ENCODE measurements at places on chromosomes 3 and 15.

DNA sequence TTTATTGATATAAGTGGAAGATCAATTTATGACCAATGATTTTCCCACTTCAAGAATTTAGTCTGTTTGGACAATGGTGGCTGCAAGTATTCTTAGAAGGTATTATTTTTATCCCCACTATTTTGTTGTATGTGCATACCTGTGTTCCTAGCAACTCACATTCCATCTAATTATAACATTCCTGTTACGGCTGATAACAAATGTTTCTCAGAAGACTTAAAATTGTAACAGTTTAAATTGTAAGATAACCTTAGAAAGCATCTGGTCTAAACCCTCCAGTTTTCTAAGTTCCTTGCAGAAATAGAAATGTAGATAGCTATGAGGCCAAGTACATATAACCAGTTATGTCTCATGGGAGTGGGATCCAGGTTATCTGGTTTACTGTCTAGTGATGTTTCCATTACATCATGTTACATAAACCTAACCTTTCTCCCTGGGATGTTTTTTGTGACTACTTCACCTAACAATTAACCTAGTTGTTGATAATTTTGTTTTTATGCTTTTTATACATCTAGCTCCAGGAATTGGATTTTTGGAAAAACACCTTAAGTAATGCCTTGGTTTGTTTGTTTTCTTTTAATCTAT, 11.1 kb upstream of the MFN1 start:
- no peak for DNase-seq

GRCh38 chr15:56608140-56608778, 125.0 kb downstream of the ZNF280D start:
- DNase-seq = no peak

DNA sequence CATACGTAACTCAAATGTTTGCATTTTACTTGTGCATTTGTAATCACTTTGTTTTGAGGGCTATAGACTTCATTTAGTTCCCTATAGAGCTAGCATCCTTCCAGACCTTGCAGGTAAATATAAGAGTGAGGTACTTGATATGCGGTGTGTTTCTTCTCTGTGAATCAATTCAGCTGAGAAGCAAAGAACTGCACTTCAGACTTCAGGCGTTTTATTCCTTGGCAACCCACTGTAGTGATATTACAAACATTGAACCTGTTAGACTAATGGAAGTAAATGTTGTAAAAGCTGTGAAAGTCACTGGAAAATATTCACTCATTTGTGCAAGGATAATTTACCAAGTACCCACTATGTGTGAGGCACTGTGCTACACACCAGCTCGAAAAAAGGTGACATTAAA, 94.1 kb upstream of the CHL1 start:
- no peak for DNase-seq

DNA sequence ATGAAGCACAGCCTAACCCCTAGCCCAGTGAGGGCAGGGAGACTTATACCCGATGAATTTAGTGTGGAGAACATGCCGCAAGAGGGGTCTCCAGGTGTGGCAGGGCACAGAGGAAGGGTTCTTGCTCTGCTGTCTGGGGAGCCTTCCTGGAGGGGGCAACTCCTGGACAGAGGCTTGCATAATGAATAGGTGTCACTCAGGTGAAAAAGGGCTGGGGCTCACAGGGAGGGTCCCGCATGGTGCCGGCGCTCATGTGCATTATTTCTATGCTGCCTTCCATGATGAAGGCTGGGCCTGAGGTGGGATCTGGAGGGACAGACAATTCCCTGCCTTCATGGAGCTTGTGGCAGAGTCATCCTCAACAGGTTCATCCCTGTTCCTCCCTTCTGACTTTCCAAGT, 51.5 kb downstream of the ITGA11 start:
- no peak for DNase-seq

- DNase-seq = no peak
Observed at GRCh38 chr3:171059978-171060377, 33.5 kb upstream of the SLC2A2 start.

DNA sequence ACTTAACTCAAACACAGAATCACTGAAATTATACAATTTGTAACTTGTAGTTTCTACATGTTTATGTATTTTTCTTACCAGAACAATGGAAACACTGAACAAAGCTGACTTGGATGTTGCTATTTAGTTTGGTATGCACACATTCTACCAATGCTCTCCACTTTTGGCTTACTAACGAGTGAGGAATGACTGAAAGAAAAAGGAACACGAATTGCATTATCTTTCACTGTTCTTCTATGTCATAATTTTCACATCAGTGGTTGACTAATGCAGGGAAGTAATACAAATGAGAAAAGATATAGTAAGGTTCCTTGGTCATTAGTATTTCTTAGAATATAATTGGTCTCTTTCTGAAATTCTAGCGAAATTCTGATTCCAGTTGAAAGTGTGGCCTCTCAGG, 9.8 kb upstream of the CNTN3 start:
- no peak for DNase-seq

DNA sequence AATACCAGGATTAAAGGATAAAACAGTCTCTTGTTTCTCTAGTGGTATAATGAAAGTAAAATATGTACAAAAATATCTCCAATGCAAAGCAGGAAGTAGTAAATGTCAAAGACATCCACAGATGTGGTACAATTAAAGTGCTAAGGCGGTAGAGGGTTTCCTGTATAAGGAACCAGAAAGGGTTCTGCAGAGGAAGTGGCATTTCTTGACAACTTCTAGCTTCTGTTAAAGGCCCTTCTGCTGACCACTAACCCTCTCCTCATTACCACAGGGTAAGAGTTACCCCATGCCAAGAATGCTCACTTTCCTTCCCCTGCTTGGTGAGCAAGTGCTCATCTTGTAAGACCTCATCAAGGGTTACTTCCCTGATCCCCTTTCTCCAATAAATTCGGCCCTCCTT, 883.6 kb upstream of the NR2F2 start:
- no peak for DNase-seq

DNA sequence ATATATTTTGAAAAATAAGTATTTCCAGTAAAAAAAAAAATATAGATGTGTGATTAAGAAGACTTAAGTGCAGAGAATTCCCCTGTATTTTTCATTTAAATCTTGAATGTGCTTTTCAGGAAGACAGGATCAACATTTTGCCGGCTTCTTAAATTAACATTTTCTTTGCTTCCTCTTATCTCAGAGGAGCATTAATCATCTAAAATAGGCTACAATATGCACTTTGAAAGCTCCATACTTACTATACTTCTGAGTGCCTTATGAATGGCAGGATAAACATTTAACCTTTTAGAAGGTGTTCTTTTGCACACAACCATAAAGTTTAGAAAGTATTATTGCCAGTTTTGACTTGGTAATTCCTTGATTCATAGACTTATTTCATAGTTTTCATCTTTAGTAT, 164.3 kb downstream of the ECT2 start:
- DNase-seq = no peak

DNA sequence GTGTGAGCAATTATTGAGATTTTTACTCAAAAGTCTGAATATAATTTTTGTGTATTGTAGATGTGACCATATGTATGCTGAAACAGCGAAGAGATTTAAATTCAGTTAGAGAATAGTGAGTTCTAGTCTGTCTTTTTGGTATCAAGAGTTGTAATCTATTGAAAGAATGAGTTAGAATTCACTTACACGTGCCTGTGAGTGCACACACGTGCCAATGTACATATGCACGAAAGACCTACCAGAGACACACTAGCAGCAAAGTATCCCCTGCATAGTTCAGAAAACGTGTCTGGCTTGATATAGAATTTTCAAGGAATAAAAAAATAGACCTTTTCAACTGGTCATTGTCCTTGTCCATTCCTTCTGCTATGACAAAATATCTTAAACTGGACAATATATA, 64.8 kb upstream of the BHLHE40 start:
- no peak for DNase-seq
